ENCODE measurements at places on chromosomes 4 and X. TPM values are rescaled to one million over a fixed set of nuclear protein-coding genes. Genes with fewer than 3 reads are reported as not detected.

- H3K27ac ChIP-seq: no peak overlapping the region
- no peaks in the 10 kb centered on the region for H3K36me3 ChIP-seq
- H3K4me1 ChIP-seq: no peaks in the 10 kb centered on the region
- H3K27me3 ChIP-seq: no peaks in the 10 kb centered on the region
- no peak for DNase-seq
These were observed 11.8 kb downstream of the CLCN5 start for GRCh38 chrX:49934148-49934547.

DNA sequence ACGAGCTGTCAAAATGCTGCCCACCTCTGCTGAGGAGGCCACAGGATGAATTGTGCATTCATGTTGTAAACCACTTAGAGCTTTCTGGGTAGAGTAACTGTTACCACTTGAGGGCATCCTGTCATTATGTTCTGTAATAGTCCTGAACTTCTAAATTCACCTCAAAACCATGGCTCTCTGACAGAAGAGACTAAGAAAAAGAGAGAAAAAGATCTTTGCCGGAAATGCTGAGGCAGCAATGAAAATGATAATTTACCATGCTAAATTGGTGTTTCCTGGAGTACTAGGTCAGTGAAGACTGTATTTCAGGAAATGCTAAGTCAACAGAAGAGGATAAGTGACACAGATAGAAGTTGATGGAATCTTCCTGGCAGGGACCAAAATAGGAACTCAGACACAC is 942.3 kb upstream of the SLIT2 start:
- H3K36me3 ChIP-seq: no peaks in the 10 kb centered on the region
- H3K4me1 ChIP-seq: no peaks in the 10 kb centered on the region
- no peak overlapping the region for H3K4me3 ChIP-seq
- no peaks in the 10 kb centered on the region for H3K27me3 ChIP-seq
- DNase-seq: no peak

DNA sequence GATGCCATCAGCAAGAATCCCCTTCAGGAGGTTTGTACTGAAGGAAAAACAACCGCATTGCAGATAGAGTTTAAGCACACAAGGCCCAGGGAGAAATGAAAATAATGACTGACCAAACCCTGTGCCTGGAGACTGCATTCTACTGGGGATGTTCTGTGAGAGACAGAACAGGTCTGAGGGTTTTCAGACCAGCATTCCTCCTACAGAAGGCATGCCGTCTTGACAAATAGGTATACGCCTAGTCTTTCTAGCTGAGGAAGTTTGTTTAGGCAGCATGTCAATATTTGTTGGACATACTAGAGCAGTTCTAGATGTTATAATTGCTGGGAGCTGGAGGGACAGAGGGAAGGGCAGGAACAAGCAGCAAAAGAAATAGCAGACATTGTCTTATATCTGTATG is 68.4 kb upstream of the SCOC start:
- H3K27ac ChIP-seq: no peak overlapping the region
- peaks cover 10% of the 10 kb centered on the region for H3K4me1 ChIP-seq
- no peaks in the 10 kb centered on the region for H3K27me3 ChIP-seq
- no peak for DNase-seq

The SORBS2 gene
- total RNA-seq: 136 TPM

- H3K36me3 ChIP-seq: no peaks in the 10 kb centered on the region
- no peak for DNase-seq
- H3K27ac ChIP-seq: no peak overlapping the region
- H3K4me3 ChIP-seq: no peak overlapping the region
These were observed 133.2 kb upstream of the ANXA3 start for GRCh38 chr4:78418406-78418805.

The GAGE12E gene
- total RNA-seq: not detected

The CDKL2 gene
- total RNA-seq: 7.6 TPM

- H3K27ac ChIP-seq: no peak overlapping the region
- no peaks in the 10 kb centered on the region for H3K36me3 ChIP-seq
- no peaks in the 10 kb centered on the region for H3K4me1 ChIP-seq
- no peak for DNase-seq
- H3K4me3 ChIP-seq: no peak overlapping the region
- H3K27me3 ChIP-seq: no peaks in the 10 kb centered on the region
These were observed 109.6 kb upstream of the PAQR3 start for GRCh38 chr4:79048878-79049277.

DNA sequence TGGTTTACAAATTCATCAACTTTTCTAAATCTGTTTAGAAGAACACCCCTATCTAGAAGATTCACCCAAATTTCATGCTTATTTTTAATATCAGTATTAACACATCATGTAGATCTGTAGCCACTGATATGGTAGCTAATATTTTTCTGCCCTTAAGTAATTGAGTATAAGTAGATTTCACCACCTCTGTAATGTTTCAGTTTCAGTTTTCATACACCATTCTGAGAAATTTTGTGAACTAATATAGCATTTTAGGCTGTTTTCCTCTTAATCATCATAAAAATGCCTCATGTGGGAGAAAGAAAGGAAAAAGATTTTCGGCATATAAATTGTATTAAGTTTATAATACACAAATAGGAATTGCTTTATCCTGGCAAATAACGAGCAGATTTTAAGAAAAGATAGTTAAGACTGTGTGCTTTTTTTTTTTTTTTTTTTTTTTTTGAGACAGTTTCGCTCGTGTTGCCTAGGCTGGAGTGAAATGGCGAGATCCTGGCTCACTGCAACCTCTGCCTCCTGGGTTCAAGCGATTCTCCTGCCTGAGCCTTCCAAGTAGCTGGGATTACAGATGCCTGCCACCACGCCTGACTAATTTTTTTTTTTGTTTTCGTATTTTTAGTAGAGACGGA is 21.4 kb upstream of the RBPJ start:
- H3K4me1 ChIP-seq: no peaks in the 10 kb centered on the region
- H3K4me3 ChIP-seq: no peak overlapping the region
- no peak overlapping the region for H3K27ac ChIP-seq
- no peaks in the 10 kb centered on the region for H3K36me3 ChIP-seq

- DNase-seq: no peak
- no peaks in the 10 kb centered on the region for H3K36me3 ChIP-seq
- H3K27me3 ChIP-seq: no peaks in the 10 kb centered on the region
- H3K27ac ChIP-seq: no peak overlapping the region
These were observed 81.6 kb downstream of the ZFX start for GRCh38 chrX:24231131-24231540.

DNA sequence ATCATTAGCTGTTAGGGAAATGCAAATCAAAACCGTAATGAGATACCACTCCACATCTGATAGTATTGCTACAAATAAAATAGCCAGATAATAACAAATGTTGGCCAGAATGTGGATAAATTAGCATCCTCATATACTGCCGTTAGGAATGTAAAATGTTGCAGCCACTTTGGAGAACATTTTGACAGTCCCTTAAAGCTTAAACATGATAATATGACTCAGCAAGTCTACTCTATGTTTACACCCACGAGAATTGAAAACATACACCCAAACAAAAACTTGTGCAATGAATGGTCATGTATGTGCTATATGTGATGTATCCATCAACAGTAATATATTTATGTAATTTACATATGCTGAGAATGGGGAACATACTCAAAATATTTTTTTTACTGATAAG is 78.2 kb downstream of the GSTCD start:
- H3K36me3 ChIP-seq: no peaks in the 10 kb centered on the region
- no peaks in the 10 kb centered on the region for H3K4me1 ChIP-seq
- DNase-seq: no peak
- no peak overlapping the region for H3K4me3 ChIP-seq
- H3K27ac ChIP-seq: no peak overlapping the region
- no peaks in the 10 kb centered on the region for H3K27me3 ChIP-seq

- H3K4me3 ChIP-seq: no peak overlapping the region
- peaks cover 31% of the 10 kb centered on the region for H3K27me3 ChIP-seq
- H3K27ac ChIP-seq: no peak overlapping the region
- DNase-seq: no peak
- no peaks in the 10 kb centered on the region for H3K4me1 ChIP-seq
These were observed 16.2 kb downstream of the SHOX start for GRCh38 chrX:646796-647195.

GRCh38 chr4:173270312-173271027 is 63.7 kb downstream of the HMGB2 start:
- no peaks in the 10 kb centered on the region for H3K36me3 ChIP-seq
- H3K4me3 ChIP-seq: no peak overlapping the region
- H3K27me3 ChIP-seq: no peaks in the 10 kb centered on the region
- H3K4me1 ChIP-seq: peaks cover 4% of the 10 kb centered on the region
- no peak overlapping the region for H3K27ac ChIP-seq
- no peak for DNase-seq

DNA sequence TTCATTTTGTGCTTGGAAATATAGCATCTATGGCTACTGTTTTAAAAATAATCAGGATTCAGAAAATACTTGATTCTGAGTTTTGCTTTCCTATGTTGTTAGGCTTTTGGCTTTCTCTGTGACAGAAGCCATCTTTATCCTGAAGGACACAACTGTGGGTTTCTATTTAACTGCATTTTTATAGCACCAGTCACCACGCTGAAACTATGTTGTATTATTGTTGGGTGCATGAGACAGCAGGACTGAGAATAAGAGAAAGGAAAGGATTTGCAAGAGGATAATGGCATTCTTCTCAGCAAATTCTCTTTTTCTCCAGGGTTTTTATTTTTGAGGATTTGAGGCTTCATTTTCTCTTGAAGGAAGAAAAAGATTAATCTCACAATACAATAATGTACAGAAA is 10.1 kb upstream of the NEUROG2 start:
- no peak overlapping the region for H3K27ac ChIP-seq
- DNase-seq: no peak
- peaks cover 17% of the 10 kb centered on the region for H3K4me1 ChIP-seq
- peaks cover 72% of the 10 kb centered on the region for H3K27me3 ChIP-seq

- H3K27me3 ChIP-seq: no peaks in the 10 kb centered on the region
- no peak overlapping the region for H3K4me3 ChIP-seq
- DNase-seq: no peak
- no peak overlapping the region for H3K27ac ChIP-seq
- no peaks in the 10 kb centered on the region for H3K36me3 ChIP-seq
These were observed 127.7 kb downstream of the PRKX start for GRCh38 chrX:3585719-3586118.

The P2RY8 gene
- 3.0 TPM for total RNA-seq

GRCh38 chr4:186832906-186833305 is 109.2 kb upstream of the FAT1 start:
- H3K27me3 ChIP-seq: no peaks in the 10 kb centered on the region
- no peaks in the 10 kb centered on the region for H3K4me1 ChIP-seq
- no peaks in the 10 kb centered on the region for H3K36me3 ChIP-seq
- H3K4me3 ChIP-seq: no peak overlapping the region

- no peak for DNase-seq
- H3K27ac ChIP-seq: no peak overlapping the region
- no peak overlapping the region for H3K4me3 ChIP-seq
- no peaks in the 10 kb centered on the region for H3K36me3 ChIP-seq
- H3K27me3 ChIP-seq: no peaks in the 10 kb centered on the region
These were observed 114.9 kb downstream of the VSIG4 start for GRCh38 chrX:65925005-65925404.

- H3K36me3 ChIP-seq: no peaks in the 10 kb centered on the region
- H3K27ac ChIP-seq: no peak overlapping the region
- no peak for DNase-seq
- no peaks in the 10 kb centered on the region for H3K27me3 ChIP-seq
- no peak overlapping the region for H3K4me3 ChIP-seq
These were observed 363.9 kb downstream of the KLHL13 start for GRCh38 chrX:117752745-117753144.

The FABP2 gene
- total RNA-seq: 55.4 TPM

DNA sequence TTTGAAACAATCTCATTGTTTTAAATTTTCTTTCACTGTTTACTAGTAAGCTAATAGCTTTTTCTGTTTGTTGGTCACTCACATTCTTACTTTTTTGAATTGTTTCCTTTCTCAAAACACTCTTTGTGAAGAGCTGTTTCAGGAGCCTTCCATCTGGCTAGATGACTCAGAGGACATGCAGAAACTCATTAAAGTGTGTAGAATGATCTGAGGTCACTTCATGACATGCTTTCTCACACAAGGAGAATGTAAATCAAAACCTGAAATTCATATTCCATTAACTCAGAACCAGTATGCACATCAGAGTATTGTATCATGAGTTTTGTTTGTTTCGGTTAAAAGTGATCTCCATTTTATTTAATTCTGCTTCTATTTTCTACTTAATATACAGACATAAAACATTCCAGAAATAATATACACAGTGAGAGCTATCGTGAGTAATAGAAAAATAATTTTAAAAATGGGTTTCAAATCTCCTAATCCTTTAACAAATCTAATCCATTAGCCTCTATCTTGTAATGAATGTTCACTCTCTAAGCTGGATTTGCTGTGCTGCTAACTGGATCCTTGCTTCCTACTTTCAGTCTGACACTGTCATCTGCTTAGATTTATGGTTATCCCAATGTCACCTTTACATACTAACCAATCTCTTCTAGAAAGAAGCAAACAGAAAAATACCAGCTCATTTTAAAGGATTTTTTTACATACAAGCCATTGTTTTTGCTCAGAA is 449.6 kb downstream of the FSTL5 start:
- DNase-seq: no peak
- H3K4me1 ChIP-seq: no peaks in the 10 kb centered on the region
- no peaks in the 10 kb centered on the region for H3K36me3 ChIP-seq
- no peak overlapping the region for H3K4me3 ChIP-seq

GRCh38 chr4:84917086-84917821 is 49.2 kb downstream of the WDFY3 start:
- no peaks in the 10 kb centered on the region for H3K4me1 ChIP-seq
- no peaks in the 10 kb centered on the region for H3K36me3 ChIP-seq
- no peaks in the 10 kb centered on the region for H3K27me3 ChIP-seq

The OTUD6A gene
- not detected for total RNA-seq

The PHKA1 gene
- total RNA-seq: 3.0 TPM

GRCh38 chr4:107066621-107067020 is 30.5 kb upstream of the DKK2 start:
- H3K4me1 ChIP-seq: no peaks in the 10 kb centered on the region
- H3K27me3 ChIP-seq: no peaks in the 10 kb centered on the region
- no peak overlapping the region for H3K27ac ChIP-seq
- H3K4me3 ChIP-seq: no peak overlapping the region

DNA sequence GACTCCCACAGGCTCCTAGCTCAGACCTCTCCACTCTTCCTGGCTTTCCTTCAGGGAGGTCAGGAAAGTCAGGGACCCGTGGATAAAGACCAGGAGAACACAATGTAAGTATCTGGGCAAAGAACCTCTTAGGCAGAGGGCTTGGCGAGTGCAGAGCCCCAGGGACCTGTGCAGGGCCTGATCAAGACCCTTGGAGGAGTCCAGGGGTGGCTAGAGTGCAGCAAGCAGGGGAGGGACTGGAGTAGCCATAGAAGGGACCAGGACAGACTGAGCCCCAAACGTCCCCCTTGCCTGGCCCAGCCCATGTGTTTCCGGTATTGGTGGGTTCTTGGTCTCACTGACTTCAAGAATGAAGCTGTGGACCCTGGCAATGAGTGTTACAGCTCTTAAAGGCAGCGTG is 5.9 kb upstream of the TNIP2 start:
- H3K4me3 ChIP-seq: no peak overlapping the region
- peaks cover 20% of the 10 kb centered on the region for H3K4me1 ChIP-seq
